ENCODE measurements at places on chromosomes 2 and 18.

GRCh38 chr2:160695402-160696086, 201.9 kb upstream of the RBMS1 start:
- DNase-seq = no peak

GRCh38 chr2:234102112-234102511, 51.6 kb downstream of the SPP2 start:
- no peak for DNase-seq

DNA sequence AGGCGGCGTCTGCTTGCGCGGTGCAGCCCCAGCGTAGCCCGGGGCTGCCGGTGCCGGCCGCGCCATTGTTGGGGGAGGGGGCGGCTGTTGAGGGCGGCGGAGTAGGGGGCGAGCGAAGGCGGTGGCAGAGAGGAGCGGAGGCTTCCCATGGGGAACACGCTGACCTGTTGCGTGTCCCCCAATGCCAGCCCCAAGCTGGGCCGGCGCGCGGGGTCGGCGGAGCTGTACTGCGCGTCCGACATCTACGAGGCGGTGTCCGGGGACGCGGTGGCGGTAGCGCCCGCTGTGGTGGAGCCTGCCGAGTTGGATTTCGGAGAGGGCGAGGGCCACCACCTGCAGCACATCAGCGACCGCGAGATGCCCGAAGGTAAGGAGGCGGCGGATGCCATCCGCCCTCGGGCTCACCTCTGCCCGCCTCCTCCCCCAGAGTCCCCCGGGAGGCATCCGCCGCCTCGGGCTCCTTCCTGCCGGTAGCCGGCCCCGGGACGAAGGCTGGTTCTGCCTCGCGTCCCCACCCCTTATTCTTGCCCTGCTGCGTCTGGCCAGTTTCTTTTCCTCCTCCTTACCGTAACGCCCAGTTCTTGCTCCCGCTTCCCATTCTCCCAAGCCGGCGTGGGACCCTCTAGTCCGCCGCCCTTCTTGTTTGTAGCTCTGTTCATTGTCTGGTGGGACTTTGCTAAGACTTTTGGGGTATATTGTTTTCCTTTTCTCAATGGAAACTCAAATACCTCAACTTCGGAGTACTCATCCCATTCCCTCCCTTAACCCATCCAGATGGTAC, 500 bp downstream of the CCNYL1 start:
- peak; percentile 51 for DNase-seq

- peak; percentile 66 for DNase-seq
These were observed 151.8 kb upstream of the STK17B start for GRCh38 chr2:196322973-196323810.

GRCh38 chr2:181887045-181887444, 4.5 kb upstream of the ITPRID2 start:
- no peak for DNase-seq

- DNase-seq = no peak
These were observed 19.4 kb upstream of the DUSP2 start for GRCh38 chr2:96164459-96165184.

DNA sequence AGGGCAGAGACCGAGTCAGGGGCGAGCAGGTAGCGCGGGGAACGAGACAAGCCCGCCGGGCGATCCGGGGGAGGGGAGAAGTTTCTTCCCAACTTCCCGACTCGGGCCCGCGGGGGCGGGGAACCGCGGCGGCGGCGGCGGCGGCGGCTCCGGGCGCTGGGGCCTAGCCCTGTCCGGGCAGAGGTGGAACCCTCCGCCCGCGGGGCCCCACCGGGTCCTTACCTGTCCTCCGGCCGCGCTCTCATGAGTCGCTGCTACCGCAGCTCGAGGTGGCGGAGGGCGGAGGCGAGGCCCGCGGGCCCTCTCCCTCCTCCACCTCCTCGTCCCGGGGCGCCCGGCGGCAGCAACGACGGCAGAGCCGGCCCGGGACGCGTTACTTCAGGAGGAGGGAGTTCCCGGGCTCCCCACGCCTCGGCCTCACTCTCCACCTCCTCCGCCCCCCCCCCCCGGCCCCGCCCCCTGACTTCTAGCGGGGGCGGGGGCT, at the start of gene YES1:
Gene YES1, minus strand, starts transcription at position 351 of the 484 bp plus-strand sequence. CDS start 55,415 bp downstream, outside the sequence.
- peak; percentile 91 for DNase-seq

DNA sequence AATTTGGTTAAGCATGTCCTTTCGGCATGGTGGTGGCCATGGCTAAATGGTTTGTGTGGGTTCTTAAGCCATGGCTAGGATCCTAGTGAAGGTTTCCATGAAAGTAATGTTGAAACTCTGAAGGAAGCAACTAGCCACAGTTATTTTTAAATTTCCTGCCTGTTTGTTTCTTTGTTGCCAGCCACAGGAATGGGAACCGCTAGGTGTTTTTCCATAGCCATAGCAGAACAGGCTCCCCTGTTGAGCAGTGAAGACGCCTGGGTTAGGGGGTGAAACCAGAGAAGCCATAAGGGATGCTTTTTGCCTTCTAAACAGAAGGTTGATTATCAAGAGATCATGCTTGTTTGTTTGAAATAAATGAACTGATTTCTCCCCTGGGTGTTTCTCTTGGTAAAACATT, 60.1 kb upstream of the CHMP1B start:
- DNase-seq = no peak

DNA sequence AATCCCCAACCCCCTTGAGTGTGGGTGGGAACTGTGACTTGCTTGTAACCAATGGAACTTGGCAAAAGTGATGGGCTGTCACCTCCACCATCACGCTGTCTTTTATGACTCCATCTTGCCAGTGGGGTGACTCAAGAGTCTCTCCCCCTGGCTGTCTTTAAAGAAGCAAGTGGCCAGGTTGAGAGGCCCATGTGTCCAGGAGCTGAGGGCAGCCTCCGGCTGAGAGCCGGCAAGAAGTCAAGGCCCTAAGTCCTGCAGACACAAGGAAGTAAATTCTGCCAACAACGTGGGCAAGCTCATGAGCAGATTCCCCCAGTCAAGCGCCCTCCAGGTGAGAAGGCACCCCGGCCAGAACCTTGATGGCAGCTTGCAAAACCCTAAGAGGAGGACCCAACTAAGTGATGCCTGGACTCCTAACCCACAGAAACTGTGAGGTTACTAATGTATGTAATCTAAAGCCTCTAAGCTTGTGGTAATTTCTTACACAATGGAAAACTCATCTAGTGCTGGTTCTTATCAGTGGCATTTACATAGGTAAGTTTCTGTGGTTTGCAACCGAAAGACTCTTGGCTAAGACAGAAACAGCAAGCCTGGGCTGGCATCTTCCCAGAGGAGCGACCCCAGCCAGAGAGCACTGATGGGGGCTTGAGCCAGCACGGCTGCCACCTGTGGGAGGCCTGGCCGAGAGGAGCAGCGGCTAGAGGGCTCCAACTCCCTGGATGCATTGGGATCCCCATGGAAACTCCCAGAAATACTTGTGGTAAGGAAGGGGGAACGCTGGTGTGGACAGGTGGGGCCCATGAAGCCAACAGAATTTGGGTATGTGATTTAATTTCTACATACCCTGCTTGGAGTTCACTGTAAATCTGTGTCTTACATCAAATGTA, 49.3 kb downstream of the CIB4 start:
- no peak for DNase-seq

- peak; percentile 68 for DNase-seq
These were observed 56.3 kb downstream of the MARCHF4 start for GRCh38 chr2:216315802-216316603.

DNA sequence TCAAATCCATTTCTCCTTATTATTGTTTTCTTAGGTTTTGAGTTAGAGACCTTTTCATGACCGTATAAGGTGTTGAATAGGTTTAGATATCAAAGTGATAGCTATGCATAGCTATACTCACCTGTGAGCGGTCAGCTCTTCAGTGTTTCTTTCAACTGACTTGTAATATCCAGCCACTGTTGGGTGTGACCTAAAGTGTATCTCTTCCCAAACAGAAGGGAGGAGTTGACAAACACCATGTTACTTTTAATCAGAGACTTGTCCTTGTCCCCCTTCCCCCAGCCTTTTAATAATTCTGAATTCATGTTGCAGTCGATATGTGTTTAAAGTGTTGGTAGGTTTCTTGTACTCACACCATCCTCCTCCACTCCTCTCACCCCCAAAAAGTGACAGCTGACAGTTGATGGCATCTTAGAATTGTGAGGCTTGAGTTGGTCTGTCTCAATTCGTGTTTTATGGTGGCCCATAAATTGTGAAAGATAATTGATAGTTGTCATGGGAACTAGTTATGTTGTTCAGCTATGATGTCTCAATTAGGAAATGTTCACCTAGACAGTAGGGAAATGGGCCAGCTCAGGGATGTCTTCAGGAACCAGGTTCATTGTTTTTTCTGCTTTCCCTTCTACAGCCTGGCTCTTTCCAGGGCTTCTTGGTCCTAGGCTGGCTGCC, 12.0 kb downstream of the NEDD4L start:
- DNase-seq = no peak

GRCh38 chr18:44450226-44450625, 230.5 kb upstream of the SETBP1 start:
- no peak for DNase-seq

- DNase-seq = peak; percentile 73
These were observed 207.1 kb downstream of the ACKR3 start for GRCh38 chr2:236776695-236777251.

- no peak for DNase-seq
These were observed 19.3 kb upstream of the HDAC4 start for GRCh38 chr2:239420082-239420481.

GRCh38 chr2:148832637-148833036, 42.4 kb upstream of the KIF5C start:
- no peak for DNase-seq

- peak; percentile 41 for DNase-seq
These were observed 10.2 kb upstream of the ALPP start for GRCh38 chr2:232368311-232368731.

GRCh38 chr2:113712941-113713340, 43.5 kb downstream of the SLC35F5 start:
- DNase-seq = no peak

DNA sequence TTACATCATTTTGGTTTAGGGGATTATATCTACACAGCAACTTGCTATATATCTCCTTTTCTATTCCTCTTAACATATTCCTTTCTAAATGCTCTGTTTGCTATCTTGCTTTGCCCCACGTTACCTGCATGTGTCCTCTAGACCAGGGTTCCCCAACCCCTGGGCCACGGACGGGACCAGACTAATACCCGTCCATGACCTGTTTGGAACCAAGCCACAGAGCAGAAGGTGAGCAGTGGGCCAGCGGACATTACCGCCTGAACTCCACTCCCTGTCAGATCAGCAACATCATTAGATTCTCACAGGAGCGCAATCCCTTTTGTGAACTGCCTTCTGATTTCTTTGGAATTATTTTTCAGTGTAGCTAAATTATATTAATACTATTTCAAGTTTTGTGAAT, 66.7 kb downstream of the KCMF1 start:
- no peak for DNase-seq

DNA sequence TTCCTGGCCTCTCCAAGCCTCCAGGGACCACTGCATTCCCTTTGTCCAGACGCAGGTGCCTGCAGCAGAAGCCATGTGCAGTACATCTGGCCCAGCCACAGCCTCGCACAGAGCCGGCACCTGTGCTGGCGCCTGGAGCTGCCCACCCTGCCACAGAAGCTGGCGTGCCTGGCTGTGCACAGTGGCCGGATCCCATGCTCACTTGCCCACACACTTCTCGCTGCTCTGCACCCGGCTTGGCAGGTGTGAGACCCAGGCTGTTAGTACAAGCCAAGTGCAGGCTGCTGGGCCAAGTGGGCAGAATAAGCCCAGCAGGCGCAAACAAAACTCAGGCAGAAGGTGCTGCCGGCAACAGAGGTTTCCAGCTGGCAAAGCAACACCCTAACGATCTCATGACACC, 124.5 kb upstream of the CCDC150 start:
- DNase-seq = no peak

- peak; percentile 43 for DNase-seq
These were observed 52.9 kb upstream of the APCDD1 start for GRCh38 chr18:10401521-10401920.

DNA sequence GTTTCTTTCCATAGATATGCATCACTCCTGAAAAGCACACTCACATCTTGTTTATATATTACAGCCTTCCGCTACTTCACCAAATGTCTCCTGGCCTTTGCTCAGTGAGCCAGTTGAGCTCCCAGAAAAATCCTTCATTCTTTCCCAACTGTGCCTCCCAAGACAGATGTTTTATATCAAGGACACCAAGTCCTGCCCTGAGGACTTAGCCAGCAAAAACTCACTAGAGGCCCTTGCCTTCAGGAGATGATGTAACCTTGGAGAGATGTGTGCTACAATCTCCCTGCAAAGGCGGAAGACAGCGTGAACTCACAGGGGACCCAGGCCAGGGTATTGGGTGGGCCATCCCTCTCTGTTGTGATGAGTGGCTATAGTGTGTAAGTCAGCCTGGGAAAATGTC, 86.1 kb upstream of the CTAGE1 start:
- peak; percentile 78 for DNase-seq

- DNase-seq = no peak
These were observed 10.2 kb downstream of the KIF5C start for GRCh38 chr2:148885209-148885608.

- DNase-seq = peak; percentile 21
These were observed 134.3 kb downstream of the MEP1B start for GRCh38 chr18:32324181-32324580.

DNA sequence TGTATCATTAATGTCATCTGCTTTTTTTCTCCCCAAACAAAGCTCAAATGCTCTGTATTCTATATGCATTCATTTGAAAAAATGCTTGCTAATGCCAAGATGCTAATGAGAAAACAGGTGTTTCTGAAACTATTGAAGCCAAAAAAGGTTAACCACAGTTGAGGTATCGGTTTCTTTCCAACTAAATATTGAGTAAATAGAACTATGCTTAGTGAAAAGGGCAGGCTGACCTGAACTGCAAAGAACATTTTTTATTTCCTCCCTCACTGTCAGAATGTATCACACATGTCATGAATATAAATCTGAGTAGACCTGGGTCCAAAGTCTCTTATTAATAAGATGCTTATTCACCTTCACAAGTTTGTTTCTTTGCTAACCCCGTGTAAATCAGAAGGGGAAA, 866.6 kb downstream of the CPS1 start:
- no peak for DNase-seq

DNA sequence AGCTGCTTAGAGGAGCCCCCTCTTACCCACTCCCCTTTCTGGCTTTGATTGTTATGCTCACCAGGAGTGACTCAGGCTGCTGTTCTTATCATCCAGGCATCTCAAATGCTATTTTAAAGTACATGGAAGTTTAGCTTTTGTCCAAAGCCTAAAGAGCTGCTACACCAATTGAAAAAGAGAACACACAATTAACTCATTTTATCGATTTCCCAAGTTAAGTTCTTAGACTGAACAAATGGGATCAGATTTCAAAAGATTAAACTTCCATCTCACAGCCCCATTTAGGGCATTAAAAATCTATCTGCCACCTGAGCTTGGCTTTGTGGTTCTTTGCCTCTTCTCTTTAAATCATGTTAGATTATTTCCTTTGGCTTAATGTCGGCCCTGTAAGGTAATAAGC, 81.2 kb downstream of the MYO5B start:
- no peak for DNase-seq

DNA sequence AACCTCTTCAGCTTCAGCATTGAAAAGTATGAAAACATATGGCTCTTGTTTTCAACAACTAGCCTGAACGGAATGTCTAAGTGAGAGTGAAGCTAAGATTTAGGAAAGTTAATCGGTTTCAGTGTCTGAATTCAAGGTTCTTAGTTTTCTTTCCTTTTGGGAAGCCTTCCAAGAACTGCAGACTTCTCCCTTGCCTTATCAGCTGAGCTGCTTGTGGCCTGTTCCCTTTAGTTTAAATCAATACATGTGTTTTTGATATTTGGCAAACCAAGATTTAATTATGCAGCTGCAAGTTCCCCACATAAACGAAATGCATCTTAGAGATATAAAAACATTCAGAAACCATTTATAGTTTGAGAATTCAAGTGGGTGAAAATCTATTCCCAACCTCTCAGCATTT, 274.3 kb upstream of the NRP2 start:
- DNase-seq = peak; percentile 44

GRCh38 chr2:150885774-150886386, 375.8 kb downstream of the RBM43 start:
- no peak for DNase-seq

Data from AG08395 (cell line).